BE2C (cell line): ENCODE measurements at places on chromosomes 2 and 18.

DNA sequence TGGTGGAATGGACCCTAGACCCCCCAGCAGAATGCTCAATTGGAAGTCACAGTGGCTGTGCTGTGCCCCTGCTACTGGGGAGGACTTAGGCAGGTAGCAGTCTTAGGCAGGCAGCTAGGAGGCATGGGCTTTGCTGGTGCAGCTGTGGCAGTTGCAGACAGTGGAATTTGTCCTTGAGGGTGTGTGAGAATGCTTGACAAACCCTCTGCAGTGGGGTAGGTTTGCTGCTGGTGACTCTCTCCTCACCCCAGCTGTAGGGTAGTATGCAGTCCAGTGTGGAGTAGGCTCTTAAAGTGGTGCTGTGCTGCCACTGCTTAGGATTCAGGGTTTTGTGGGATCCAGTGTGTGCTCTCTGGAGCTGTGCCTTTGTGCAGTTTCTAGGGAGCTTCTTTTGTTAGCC lies 61.3 kb downstream of the NUP35 start:
- no peak for DNase-seq

DNA sequence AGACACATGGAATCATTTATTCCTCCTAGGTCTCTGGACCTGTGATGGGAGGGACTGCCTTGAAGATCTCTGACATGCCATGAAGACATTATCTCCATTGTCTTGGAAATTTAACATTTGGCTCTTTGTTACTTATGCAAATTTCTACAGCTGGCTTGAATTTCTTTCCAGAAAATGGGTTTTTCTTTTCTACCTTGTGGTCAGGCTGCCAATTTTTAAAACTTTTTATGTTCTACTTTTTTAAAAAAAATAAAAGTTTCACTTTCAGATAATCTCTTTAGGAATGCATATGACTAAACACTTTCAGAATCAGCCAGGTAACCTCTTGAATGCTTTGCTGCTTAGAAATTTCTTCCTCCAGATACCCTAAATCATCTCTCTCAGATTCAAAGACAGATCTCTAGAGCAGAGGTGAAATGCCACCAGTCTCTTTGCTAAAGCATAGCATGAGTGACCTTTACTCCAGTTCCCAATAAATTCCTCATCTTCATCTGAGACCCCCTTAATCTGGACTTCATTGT lies 209.6 kb downstream of the RPRM start:
- DNase-seq: no peak

- no peak for DNase-seq
Measured at GRCh38 chr2:237345891-237346640, 67.9 kb downstream of the COL6A3 start.

- no peak for DNase-seq
Measured at GRCh38 chr2:144501118-144501517, 18.8 kb downstream of the ZEB2 start.

DNA sequence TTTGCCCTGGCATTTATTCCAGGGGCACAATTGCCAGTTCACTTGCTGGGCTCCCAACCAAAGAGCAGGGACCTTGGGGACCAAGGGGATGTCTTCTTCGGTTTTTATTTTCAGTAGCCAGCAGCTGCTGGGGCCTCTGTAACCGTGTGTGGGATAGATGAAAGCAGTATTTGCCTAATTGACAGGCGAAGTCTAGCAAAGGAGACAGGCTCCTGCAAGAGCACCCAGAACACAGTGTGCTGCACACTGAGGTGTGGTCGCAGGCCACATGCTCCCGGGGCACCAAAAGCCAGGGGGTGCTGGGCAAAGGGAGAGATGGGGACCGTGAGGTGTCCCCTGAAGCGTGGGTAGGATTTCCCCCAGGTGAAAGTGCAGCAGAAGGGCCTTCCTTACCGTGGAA lies 5.3 kb downstream of the SAG start:
- no peak for DNase-seq

DNA sequence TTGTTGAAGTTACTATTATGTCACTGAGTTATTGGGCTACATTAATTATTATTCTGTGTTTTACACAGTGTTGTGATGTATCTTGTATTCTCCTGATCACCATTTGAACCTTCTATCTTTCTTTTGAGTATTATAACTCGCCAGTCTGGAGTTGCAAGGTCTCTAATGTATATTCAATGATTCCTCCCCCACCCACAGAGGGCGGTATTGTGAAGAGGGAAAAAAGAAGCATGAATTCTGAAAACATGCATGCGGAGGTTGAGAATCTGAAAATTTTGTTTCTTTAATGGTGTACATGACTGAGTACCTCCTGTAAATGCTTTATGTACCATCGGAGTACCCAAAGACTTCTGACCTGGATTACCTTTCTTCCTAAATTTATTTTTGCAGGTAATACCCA lies 266.6 kb downstream of the NR4A2 start:
- DNase-seq: no peak

- no peak for DNase-seq
Measured at GRCh38 chr2:29013057-29013780, 32.1 kb downstream of the TOGARAM2 start.

DNA sequence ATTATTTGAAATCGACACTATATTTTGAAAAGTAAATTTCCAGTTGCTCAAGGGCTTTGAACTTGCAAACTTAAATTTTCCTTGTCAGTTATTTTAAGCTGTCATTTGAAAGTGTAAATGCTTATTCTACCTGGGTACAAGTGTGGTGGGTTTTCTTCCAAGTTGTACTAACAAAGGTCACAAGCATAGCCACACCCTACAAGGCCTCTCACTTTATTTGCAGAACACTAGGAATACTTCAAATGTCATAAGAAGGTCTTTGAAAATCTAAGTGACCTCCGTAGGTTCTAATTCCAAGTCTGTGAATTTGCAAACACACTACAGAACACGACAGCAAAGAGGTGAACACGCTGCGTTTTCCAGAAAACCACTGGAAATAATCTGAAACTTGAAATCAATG lies 9.3 kb upstream of the RMDN2 start:
- DNase-seq: no peak

GRCh38 chr2:16617282-16618266 lies 48.1 kb downstream of the CYRIA start:
- DNase-seq: peak; percentile 33
